ENCODE measurements at places on chromosomes 1 and 21.

DNA sequence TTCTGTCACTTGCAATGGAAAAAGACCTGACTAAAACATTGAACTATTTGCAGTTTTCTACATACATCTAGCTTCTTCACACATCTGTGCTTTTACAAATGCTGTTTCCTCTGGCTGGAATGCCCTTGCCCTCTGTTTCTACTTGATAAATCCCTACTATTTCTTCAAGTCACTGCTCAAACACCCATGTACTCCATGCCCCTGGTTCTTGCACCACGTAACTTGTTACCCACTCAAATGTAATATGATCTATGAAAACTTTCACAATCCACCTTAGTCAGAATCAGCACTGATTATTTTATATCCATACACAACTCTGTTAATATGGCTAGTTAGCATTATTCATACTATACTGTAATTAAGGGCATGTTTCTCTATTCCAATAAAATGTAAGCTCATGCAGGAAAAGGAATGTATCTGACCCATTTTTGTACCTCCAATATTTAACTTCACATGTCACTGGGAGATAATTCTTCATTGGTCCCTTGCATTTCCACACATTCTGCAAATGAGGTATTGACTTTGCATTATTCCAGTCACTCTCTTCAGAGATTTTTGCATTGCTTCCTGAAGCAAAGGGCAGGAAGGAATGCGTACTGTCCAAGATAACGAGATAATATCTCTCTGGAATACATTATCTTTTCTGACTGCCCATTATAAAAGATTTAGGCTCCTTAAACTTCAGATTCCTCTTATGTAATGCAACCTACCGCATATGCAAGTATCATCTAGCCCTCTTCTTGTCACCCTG lies 158.3 kb downstream of the COL24A1 start:
- DNase-seq: no peak

DNA sequence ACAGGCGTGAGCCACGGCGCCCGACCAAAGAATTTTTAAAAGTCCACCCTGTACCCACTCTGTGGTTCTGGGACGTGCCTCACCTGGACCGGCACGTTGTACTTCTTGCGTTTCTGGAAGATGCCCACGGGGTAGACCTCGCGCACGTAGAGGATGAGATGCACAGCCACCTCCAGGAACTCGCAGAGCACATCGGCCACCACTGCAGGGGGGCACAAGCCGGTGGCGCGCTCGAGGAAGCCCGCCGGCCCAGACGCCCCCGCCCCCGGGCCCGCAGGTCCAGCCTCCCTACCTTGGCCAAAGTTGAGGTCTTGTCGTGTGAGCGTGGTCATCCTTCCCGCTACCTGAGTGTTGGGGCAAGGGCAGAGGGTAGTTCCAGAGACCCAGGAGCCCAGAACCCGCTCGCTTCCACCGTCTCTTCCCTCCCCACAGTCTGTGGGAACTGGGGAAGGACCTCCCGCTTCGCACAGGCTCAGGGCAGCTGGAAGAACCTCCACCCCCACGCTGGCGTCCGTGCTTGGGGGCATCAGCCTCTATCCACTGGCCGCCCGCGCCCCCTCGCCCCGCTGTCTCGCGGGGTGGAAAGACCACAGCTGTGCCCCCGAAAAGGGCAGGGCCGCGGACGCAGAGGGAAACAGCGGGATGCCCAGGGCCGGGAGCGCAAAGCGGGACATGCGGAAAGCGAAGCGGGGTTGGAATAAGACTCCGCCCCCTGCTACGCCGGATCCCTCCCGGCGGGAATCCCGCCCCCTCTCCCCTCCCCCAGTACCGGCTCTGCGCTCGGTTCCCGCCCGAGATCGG lies 478 bp downstream of the MAD2L2 start:
- DNase-seq: no peak

GRCh38 chr1:7052701-7053100 lies 267.4 kb downstream of the CAMTA1 start:
- no peak for DNase-seq

DNA sequence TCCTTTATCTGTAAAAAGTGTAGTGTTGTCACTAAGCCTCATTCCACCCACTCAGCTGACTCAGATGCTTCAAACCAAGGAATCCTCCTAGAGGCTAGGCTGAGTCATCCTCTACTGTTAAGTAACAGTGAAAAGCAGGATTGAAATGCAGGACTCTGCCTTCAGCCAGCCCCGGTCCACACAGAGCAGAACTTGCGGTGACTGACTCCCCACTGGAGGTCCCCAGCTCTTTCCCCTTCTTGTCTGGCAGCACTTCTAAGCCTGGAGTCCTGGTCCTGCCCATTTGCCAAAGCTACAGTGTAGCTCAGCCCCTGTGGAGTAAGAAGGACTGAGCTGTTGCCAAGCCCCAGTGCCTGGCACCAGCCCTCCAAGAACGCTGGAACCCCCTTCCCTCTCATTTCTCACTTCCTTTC lies 1.7 kb downstream of the RAB7B start:
- DNase-seq: peak; percentile 63

DNA sequence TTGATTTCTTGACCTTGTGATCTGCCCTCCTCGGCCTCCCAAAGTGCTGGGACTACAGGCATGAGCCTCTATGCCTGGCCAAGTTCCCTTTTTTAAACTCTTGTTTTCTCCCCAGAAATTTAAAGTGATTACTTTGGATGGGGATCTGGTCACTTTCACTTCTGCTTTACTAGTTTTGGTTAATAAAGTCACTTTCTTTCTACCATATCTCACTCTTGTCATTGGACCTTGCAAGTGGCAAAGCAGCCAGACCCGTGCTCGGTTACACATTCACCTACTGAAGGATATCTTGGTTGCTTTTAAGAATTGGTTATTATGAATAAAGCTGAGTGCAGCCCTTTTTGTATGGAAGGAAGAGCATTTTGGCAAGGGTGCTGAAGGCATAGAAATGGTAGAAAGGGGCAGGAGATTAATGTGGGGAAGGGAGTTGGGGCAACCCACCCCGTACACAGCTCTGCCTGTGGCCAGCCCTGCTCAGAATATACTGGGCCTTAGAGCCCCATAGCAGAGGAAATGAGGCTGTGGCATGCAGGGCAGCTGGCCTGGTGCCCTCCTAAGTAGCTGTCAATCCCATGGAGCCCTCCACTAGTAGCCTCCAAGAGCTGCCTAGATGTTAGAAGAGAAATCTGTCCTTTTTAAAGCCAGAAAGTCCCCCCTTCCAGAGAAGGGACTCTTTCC lies 40.7 kb downstream of the CD2 start:
- no peak for DNase-seq

GRCh38 chr21:45228656-45229240 lies 58.9 kb downstream of the POFUT2 start:
- no peak for DNase-seq

GRCh38 chr1:3944578-3945125 lies 44.6 kb upstream of the C1orf174 start:
- no peak for DNase-seq

- DNase-seq: no peak
Measured at GRCh38 chr1:50415235-50416149, 7.8 kb downstream of the DMRTA2 start.

GRCh38 chr1:221863635-221864034 lies 121.7 kb upstream of the DUSP10 start:
- DNase-seq: no peak

- DNase-seq: no peak
Measured at GRCh38 chr1:20141466-20141865, 2.3 kb downstream of the PLA2G2F start.

DNA sequence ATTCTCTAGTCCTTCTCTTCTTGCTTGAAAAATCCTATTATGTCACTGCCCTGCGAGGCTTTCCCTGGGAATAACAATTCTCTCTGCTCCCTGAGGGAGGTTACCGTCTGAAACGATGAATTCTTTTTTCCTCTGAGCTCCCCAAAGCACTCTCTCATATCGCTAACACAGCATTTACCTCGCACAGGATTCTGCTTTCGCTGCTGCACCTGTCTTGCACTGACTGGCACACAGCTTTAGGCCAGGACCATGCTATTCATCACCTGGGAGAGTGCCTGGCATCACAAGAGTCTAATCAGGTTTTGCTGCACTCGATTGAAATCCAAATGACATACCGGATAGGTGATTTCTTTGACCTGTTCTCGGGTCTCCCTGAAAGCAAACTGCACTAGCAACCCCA lies 52.8 kb upstream of the GNG4 start:
- no peak for DNase-seq

DNA sequence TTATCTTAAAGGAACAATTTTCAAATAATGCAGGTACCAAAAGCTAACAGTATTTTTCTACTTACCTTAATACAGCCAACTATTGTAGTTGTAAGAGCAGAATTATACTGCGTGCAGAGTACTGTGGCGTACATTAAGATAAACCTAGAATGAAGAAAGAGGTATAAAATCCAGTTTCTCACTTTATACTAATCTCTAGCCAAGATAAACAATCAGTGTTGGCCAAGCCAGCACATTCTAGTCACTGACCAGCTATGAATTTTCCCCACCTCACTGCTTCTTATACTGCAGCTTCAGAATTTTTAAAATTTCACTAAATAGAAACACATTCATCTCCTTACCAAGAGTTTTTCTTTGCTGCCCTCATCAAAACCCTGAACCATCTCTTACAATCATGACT lies 33.6 kb downstream of the SLC35D1 start:
- DNase-seq: no peak

DNA sequence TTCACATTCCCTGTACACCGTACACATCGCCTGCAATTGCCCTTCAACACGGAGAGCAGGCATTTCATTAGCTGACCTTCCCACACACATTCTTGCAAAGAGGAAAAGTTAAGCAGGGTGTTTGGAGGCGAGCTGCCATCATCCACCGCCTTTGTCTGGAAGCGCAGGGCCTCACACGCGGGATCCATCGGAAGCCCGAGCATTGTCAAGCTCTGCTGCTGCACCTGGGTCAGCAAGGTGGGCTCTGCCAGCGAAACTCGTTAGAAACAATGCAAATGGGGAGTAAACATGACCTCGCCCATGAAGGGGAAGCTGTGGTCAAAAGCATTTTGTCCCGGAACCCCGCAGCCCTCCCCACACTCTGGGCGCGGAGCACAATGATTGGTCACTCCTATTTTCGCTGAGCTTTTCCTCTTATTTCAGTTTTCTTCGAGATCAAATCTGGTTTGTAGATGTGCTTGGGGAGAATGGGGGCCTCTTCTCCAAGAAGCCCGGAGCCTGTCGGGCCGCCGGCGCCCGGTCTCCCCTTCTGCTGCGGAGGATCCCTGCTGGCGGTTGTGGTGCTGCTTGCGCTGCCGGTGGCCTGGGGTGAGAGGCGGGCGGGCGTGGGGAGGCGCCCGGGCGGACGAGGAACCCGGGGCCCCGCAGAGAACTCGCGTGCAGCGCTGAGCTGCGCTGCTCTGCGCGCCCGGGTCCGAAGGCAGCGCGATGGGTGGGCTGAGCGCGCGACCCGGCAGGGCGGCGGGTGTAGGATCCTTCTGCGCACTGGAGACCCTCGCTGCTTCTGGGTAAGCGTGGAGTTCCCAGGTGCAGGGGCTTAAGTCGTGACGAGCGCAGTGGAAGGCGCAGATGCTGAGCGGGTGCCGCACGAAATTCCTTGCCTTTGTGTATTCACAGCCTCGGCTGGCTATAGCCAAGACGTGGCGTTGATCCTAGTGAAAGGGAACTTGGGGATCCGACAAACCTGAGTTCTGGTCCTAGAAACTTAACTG lies at the start of gene CR1:
Gene CR1 (plus strand): TSS at position 357 of the 992 bp plus-strand sequence. CDS start 111 bp downstream, at position 468.
- DNase-seq: peak; percentile 46

- no peak for DNase-seq
Measured at GRCh38 chr1:79517470-79518224, 511.1 kb upstream of the ADGRL4 start.

- DNase-seq: no peak
Measured at GRCh38 chr1:162535501-162535900, 26.0 kb upstream of the UAP1 start.

- DNase-seq: no peak
Measured at GRCh38 chr21:21179619-21180298, 181.6 kb downstream of the NCAM2 start.

Measured in hematopoietic multipotent progenitor cell treated with erythropoietin and hydrocortisone succinate and interleukin-3 and kit ligand, for 8 days (in vitro differentiated cells).